ENCODE measurements at places on chromosomes 1 and 21.

DNA sequence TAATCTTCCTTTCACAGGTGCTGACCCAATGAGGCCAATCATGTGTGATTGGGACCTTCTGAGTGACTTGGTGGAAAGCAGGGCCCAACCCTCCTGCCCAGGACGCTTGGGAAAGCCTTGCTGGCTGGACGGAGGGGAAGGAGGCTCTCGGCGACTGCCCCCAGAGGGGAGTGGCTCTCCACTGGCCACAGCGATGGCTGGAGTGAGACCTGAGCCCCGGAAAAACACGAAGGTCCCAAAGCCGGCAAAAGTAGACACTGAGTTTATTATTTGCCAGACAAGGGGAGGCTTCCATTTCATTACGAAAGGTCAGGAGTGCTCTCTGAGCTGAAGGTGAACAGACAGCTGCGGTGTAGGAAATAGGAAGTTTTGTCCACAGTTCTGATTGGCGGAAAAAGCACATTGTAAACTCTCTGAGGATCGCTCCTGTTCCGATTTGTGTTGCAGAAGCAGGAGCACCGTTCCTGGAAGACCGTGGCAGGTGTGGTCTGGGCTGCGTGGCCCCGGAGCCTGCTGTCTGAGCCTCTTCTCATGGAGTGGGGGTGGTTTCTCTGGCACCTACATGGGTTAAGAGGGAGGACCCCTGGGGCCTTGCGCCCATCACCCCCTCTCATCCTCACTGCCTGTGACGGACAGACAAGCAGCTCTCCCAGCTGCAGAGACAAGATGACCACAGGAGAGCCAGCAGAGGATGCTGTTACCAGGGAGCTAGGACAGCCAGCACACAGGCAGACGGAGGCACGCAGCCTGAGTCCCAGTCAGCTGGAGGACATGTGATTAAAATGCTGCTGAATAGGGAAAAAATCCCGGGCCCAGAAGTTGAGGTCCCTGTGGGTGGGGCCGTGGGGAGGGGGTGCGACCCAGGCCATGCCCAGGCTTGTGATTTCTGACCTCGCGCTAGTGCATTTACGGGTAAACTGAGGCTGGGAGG is 41.5 kb downstream of the KRTAP10-1 start:
- DNase-seq = no peak

- no peak for DNase-seq
Measured at GRCh38 chr21:40471103-40471502, 375.9 kb downstream of the DSCAM start.

DNA sequence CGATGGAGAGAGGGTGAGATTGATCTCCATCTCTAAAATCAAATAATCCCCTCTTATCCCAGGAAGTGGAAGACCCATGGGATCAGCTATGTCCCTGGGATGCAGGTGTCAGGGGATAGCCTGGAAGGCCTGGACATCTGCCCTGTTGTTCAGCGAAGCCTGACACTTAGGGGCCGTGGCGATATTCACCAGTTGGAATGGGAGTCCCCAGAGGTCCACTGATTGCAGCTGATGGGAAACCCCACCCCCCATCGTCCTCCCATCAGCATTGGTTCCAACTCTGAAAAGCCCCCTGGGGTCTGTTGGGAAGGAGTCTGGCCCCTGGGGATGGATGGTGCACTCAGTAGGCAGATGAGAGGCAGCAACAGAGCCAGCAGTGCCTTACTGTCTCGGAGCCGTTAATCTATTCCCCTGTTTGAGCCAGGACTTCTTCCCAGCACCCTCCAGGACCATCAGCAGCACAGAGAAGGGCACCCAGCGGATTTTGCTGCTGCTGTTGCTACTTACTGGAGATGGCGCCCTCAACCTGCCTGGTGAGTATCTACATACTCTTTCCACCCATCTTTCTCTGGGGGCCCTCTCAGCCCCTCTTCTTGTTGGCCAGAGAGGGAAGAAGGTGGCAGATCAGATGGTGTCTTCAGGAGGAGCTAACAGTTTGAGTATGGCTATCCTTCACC is 13.4 kb downstream of the CATSPER4 start:
- no peak for DNase-seq

DNA sequence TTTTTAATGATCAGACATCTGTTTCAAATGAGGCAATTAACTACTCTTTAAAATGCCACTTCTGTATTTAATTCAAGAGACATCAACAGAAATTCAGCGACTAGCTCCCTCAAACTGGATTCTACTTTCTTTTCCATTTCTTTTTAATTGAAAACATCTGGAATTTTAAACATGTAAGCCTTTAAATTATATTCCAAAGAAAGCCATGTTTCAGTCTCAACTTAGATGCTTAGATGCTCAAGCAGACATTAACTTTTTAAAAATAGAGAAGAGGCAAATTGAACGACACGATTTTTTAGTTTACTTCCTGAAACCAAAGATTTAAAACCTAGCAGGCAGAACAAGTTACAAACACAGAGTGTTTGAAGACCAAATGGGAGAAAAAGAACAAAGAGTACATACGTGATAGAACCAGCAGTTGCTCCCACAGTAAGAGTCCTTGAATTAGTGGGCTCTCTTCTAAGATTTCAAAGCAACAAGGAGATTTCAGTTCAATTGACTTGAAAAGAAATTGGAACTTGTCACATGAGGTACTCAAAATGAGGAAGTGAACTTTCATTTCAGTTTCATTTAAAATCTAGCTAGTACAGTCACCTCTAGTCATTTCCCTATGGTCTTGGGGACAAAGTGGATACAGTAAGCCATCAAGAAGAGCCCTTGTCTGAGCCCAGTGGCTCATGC is at the start of gene CTSS:
TSS of gene CTSS (minus strand) at position 483 of the 681 bp plus-strand sequence. CDS start 1,015 bp downstream, outside the sequence.
- DNase-seq = no peak

GRCh38 chr1:193747579-193747978 is 561.2 kb upstream of the B3GALT2 start:
- DNase-seq = no peak

- no peak for DNase-seq
Measured at GRCh38 chr1:186708694-186709097, 28.5 kb upstream of the PTGS2 start.

DNA sequence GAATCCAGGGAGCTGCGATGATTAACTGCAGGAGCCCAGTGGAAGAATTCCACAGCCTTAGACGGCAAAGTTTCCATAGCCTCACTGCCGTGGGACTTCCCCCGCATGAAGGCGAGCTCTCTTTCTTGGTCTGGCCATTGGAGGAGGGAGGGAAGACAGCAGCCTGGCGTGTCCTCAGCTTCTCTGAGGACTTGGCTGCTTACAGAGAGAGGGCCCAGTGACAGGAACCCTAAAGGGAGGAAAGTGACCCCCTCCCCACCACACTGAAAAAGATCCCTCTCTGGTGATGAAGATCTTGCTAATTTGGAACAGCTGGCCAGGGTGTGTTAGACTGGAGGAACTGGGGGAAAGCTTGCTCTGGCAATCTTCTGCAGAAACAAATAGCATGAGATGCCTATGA is 41.0 kb downstream of the ATP2B4 start:
- DNase-seq = no peak

DNA sequence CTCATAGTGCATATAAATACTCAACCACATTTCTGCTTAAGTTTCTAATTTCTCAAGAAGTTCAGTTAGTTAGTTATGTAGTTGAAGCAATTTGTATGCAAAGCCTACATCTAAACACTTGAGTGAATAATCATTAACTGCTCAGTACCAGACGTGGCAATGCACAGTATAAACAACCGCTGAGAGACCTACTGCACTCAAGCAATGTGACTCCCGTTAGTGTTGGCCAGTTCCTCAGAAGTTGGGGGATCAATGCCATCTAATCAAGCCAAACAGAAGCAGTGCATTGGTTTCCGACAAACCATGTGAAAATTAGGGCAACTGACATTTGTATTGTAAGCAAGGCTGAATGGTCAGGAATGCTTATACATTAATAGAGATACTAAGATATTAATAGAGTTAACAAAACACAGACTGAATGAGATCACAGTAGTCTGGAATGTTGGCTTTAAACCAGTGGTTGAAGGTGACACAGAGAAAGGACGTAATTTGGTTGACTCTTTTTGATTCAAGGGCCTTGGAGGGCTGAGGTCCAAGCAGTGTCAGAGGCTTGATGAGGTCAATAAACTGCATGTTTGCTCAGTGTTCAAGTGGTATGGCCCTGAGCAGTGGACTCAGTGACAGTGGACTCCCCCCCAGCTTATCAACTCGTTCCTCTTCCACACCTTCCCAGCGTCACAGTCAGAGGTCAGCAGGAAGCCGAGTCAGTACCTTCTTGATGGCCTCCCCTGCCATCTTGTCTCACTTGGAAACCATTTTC is 255.5 kb downstream of the CTH start:
- DNase-seq = no peak

GRCh38 chr1:93661829-93662474 is 19.7 kb downstream of the BCAR3 start:
- DNase-seq = no peak

DNA sequence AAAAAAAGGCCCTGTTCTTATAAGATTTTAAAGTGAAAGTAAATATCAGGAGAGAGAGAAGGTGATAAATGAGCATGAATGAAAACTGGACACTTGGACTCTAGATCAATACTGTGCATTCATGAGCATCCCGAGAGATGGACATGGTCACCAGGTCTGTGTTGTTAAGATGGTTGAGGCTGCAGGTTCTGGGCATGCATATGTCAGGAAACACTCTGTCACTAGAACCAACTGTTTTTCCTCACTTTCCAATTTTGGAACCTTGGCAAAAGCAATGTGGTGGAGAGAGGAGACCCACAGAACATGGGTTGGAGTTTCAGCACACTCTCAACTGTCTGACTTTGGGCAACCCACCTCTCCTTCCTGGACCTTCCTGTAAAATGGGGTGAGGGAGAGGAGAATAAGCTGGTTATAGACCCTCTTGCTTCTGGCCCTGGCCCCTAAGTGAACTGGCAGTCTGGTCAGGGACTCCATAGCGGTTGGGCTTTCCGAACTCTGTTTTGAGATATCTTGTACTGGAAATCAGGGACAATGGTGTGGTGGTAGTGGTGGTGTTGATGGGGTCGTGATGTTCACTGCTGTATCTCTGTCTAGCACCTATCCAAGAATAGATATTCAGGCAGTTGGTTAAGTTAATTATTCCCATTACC is 4.2 kb downstream of the MAN1C1 start:
- DNase-seq = no peak

DNA sequence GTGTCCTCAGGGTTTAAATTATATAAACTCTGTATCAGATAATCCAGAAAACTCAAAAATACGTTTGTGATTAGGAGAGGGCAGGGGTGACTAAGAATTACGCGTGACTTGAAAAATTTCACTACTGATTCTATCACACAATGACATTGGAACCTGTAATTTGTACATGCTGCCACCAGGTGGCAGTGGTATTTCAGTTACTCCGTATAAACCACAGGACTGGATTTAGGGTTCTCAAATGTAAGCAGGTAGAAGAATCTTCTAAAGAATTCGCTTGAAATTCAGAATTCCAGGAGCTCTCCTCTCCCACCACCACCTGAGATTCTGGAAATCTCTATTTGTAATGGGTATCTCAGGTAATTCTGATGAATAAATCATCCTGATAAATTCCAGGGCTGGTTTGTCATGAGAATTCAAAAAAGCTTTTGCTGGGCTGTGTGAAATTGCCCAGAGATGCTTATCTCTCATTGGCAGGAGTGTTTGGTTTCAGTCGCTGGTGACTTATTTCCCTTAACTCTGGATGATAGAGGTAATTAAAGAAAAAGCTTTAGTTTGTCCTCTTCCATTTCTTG is 1.7 kb upstream of the KRTAP7-1 start:
- no peak for DNase-seq

- DNase-seq = no peak
Measured at GRCh38 chr1:223784541-223784940, 61.2 kb downstream of the TP53BP2 start.

DNA sequence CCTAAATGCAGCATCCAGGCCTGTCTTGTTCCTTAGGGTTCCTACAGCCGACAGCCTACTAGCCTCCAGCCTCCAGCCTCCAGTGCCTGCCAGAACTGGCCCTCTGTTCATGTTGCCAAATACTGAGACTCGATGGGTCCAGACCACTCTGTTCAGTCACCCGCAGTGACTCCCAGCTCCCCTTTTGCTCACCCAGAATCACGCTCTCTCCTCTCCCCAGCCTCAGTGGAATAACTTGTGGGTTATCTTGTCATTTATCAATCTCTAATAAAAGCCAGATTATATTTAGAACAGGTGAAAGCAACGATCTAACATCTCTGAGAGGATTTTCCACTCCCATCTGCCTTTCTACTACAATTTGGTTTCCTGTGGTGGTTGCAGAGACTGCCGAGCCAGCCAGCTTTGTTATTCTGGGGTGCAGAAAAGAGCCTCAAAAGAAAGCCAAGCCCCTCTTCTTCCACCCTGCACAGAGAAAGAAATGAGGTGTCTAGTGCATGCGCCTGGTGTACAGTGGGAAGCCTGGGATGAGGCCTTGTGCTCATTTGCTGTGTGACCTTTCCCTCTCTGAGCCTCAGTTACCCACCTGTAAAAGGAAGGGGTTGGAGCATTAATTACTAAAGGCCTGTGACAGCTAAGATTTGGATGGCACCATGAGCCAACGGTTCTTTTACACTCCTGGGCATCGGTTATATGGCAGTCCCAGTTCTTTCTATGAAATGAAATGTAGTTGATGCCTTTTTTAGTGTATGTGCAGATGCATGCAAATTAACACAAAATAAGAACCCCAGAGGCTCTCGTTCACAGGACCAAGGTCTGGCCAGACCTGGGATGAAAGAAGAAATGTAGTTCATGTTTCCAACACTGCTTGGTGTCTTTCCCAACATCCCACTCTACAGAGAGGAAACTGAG is 42.9 kb upstream of the ID3 start:
- no peak for DNase-seq

GRCh38 chr1:169896013-169896412 is 2.3 kb upstream of the SCYL3 start:
- DNase-seq = no peak

- no peak for DNase-seq
Measured at GRCh38 chr1:17496419-17496818, 43.1 kb upstream of the ARHGEF10L start.

- DNase-seq = no peak
Measured at GRCh38 chr1:193415256-193415655, 228.8 kb upstream of the B3GALT2 start.

DNA sequence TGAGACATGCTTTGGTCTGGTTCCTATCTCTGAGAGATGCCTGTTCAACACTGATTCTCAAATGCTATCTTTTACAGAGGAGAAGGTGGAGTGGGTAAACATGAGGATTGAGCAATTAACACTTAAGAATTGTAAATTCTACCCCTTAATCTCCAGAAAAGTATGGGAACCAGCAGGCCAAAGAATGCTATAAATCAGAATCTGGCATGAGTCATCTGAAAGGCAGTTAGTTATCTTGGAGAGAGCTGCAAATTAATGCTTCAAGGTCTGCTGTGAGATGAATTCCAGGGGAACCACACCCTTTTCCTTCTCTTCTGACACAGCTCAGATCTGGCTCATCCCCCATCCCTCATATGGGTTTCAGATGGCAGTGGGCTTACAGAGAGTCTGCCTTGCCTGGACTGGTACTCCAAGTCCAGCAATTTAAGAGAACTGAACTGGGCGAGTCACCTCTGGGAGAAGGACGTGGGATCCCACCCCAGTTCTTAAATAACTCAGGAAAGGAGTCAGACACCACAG is 5.2 kb downstream of the S100A10 start:
- DNase-seq = peak; percentile 71

GRCh38 chr1:241180569-241180968 is 176.4 kb downstream of the RGS7 start:
- DNase-seq = no peak

All from non-pigmented ciliary epithelial cell (primary cell).